Endothelial cell of umbilical vein (primary cell): ENCODE measurements at places on chromosomes 1 and 21. TPM values are rescaled to one million over a fixed set of nuclear protein-coding genes. Genes with fewer than 3 reads are reported as not detected.
A peak's percentile ranks its signal among the peaks of the same experiment; 100 is the strongest.

S100A1 gene
- not detected in 2 replicates for total RNA-seq

C1orf56 gene
- total RNA-seq = 3.2 and 3.5 TPM in 2 replicates

NLRP3 gene
- total RNA-seq = 0.07 and 0.24 TPM in 2 replicates

FAM3B gene
- total RNA-seq = not detected in 2 replicates

LCE2A gene
- total RNA-seq = not detected in 2 replicates

MYBPH gene
- total RNA-seq = not detected in 2 replicates

USP25 gene
- 66.9 and 67.5 TPM in 2 replicates for total RNA-seq

GALE gene
- 39.2 and 42.9 TPM in 2 replicates for total RNA-seq

OR6K6 gene
- not detected in 2 replicates for total RNA-seq

CASZ1 gene
- 5.1 and 5.2 TPM in 2 replicates for total RNA-seq

GRCh38 chr1:212587016-212587887, 21.3 kb upstream of the ATF3 start:
- peaks cover 49% of the 10 kb centered on the region for H3K27me3 ChIP-seq
- no peaks in the 10 kb centered on the region for H3K36me3 ChIP-seq
- no peaks in the 10 kb centered on the region for H3K4me1 ChIP-seq
- DNase-seq = no peak
- no peak overlapping the region for H3K27ac ChIP-seq

DNA sequence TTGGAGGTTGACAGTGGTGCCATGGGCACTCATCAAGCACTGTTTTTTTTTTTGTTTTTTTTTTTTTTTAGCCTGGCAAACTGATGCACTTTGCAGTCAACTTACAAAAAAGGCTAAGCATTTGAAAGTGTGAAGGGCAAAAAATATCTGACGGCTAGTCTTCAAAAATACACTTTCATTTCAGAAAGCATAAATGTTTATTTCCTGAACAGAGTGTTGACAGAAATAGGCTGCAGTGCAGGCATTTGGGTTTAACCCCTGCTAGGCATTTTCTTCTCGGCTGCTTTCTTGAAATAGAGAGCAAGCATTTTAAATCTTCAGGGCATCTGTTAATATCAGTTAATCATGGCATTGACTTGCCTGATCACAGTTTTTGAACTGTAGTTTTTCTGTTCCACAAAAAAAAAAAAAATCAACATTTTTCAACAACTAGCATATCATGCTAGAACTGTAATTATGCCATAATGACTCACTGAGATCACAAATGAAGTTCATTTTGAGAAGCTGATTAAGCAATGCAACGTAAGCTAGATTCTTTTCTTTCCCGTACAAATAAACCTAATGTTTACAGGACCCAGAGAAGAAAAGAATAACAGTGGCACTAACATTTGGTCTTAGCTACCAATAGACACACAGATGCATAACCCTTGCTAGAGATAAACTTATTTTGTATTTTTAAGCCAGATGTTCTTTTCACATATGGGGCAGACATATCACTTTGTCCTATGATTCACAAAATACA, 100.4 kb upstream of the USH2A start:
- no peaks in the 10 kb centered on the region for H3K4me1 ChIP-seq
- no peaks in the 10 kb centered on the region for H3K36me3 ChIP-seq
- DNase-seq = no peak
- no peak overlapping the region for H3K27ac ChIP-seq
- no peak overlapping the region for H3K4me3 ChIP-seq

GRCh38 chr1:54588377-54588776, 34.9 kb downstream of the FAM151A start:
- DNase-seq = no peak
- no peaks in the 10 kb centered on the region for H3K27me3 ChIP-seq
- no peaks in the 10 kb centered on the region for H3K4me1 ChIP-seq
- H3K27ac ChIP-seq = no peak overlapping the region
- no peak overlapping the region for H3K4me3 ChIP-seq
- no peaks in the 10 kb centered on the region for H3K36me3 ChIP-seq

GRCh38 chr1:160675641-160676410, 29.0 kb upstream of the SLAMF1 start:
- H3K4me3 ChIP-seq = no peak overlapping the region
- peak; percentile 53 for DNase-seq
- H3K4me1 ChIP-seq = no peaks in the 10 kb centered on the region
- no peaks in the 10 kb centered on the region for H3K27me3 ChIP-seq
- H3K36me3 ChIP-seq = no peaks in the 10 kb centered on the region

- DNase-seq = peak; percentile 59
- peaks cover 17% of the 10 kb centered on the region for H3K4me1 ChIP-seq
- peaks cover 3% of the 10 kb centered on the region for H3K27me3 ChIP-seq
- H3K36me3 ChIP-seq = no peaks in the 10 kb centered on the region
Observed at GRCh38 chr1:77281491-77282186, at the start of gene AK5. Gene AK5, plus strand, starts transcription at chr1:77282019. Its CDS starts 295 bp downstream, at chr1:77282314.

GRCh38 chr1:94438692-94439276, 20.6 kb downstream of the ABCD3 start:
- no peak overlapping the region for H3K27ac ChIP-seq
- DNase-seq = no peak
- H3K4me3 ChIP-seq = no peak overlapping the region
- no peaks in the 10 kb centered on the region for H3K36me3 ChIP-seq
- H3K27me3 ChIP-seq = no peaks in the 10 kb centered on the region
- no peaks in the 10 kb centered on the region for H3K4me1 ChIP-seq

DNA sequence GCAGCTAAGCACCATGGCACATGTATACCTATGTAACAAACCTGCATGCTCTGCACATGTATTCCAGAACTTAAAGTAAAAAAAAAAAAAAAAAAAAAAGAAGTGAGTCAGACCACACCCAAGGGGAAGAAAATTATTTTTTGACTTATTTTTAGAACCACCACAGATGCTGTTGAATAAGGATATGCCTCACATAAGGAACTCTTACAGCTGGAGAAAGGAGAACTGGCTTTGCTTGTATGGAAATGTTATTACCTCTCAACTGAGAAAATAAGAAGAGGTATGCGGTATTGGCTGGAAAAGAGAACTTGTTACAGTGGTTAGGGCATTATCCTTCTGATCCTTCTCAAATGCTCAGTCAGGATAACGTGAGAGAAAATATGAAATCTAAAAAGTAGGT, 27.5 kb upstream of the FCER1A start:
- no peak overlapping the region for H3K4me3 ChIP-seq
- no peaks in the 10 kb centered on the region for H3K4me1 ChIP-seq
- H3K27ac ChIP-seq = no peak overlapping the region
- H3K36me3 ChIP-seq = no peaks in the 10 kb centered on the region
- no peak for DNase-seq

DNA sequence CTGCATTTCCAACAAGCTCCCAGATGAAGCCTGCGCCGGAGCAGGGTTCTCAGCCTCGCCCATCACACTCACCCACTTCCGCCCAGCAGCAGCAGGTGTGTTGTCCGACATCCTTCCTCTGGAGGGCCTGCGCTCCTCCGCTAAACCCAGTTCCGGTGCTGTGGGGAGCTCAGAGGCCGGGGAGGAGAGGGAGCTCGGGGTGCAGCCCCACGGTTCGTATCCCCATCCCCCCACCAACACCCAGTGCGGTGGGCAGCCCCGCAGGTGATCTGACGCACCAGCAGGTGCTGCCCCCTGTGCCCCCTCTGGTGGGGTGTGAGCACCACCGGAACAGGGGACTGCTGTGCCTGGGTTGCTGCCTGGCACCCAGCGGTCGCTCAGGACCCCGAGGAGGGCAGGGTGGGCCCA, 3.4 kb upstream of the PEX10 start:
- H3K27me3 ChIP-seq = no peaks in the 10 kb centered on the region
- H3K36me3 ChIP-seq = no peaks in the 10 kb centered on the region
- no peak for DNase-seq

DNA sequence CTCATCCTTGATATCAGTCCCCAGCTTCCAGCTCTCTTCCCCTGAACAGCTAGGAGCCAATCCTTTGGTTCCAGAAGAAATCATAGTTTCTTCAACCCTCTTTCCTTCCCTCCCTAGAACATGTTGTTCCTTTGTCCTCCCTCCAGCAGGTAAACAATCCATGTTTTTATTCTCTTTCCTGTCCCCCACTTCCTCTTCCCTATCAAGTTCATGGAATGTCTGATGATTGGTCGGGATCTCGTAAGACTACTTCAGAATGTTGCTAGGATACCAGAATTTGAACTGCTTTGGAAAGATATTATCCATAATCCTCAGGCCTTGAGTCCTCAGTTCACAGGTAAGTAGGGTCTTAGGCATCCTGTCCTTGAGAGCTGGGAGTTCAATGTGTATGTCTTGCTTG, 23.1 kb upstream of the SLC27A3 start:
- H3K4me3 ChIP-seq = no peak overlapping the region
- H3K27ac ChIP-seq = peak overlapping the region; percentile 93
- no peaks in the 10 kb centered on the region for H3K27me3 ChIP-seq
- H3K36me3 ChIP-seq = peaks cover 11% of the 10 kb centered on the region
- peaks cover 37% of the 10 kb centered on the region for H3K4me1 ChIP-seq
